Stimulated activated CD8-positive, alpha-beta memory T cell treated with anti-CD3 and anti-CD28 coated beads, Interleukin-4, amount 100 ng/mL, for 4 hours (primary cell): ENCODE measurements at places on chromosomes 3 and 15.

DNA sequence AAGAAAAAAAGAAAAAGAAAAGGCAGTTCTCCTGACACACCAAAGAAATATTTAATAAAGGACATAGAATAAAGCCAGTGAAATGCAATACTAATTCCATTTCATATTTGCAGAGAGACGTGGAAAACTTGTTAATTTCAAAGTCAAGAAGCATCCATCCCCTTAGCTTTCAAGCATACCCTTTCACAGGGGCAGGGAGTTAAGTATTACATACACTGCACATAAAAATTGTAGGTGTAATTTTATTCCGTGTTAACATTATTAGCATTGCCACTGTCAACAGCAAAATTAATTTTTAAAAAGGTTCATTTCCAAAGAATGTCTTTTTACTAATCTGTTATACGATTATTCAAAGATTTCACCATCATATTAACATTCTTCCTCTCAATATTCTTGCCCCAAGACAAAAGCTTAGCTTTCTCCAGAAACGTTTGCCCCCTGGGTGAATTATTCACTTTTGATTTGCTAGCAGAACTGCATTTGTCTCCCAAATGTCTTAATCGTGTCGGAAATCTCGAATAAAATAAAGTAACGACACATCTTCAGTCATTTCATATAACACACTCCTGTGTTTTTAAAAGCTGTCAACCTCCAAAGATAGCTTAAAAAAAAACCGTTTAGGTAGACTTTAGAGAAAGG, 517.9 kb downstream of the MECOM start:
- no peak for DNase-seq

DNA sequence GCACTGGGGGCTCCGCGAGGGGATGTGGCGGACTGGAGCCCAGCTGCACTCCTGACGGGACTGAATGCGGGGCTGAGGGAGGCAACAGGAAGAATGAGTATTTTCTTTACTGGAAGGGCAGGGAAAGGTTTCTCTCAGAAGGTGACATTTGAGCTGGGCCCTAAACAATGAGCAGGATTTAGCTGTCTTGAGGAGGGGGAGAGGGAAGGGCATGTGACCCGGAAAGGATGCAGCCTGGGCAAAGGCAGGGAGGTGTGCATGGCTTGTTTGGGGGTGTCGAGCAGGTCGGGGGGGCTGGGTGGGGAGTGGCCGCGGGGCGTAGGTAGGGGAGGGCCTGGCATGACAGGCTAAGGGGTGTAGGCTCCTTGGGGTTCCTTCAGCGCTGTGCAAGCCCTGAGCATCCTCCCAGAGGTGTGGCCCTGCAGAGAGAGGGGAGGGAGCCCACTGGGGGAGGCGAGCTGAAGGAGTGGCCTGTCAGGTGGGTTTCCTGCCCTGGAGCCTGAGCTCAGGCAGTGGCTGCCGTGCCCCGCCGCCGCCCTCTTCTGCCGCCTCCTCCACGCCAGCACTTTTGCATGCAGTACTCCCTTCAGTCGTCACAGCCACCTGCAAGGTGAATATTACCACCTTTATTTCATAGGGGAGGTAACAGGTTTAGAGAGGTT, 17.2 kb upstream of the ANKDD1A start:
- DNase-seq = peak; percentile 42

GRCh38 chr15:62413153-62413552, 248.1 kb upstream of the C2CD4B start:
- no peak for DNase-seq

DNA sequence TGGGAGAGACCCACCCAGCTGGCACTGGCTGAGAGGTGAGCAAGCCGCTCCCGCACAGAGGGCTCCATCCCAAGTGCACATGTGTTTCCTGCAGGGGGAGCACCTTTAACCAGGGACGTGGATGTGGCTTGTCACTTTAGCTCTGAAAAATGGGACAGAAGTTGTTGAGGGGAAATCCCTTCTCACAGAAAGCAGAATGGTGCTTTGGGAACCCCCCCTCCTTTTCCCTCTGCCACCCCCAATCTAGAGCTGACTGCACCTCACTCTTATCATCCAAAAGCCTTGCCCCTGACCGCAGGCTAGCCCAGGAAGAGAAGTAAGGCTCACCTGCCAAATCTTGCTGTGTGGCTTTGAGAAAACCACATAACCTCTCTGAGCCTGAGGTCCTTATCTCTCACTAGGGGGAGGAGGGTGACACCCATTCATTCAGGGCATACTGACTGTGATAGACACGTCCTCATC, 77.9 kb downstream of the RPN1 start:
- no peak for DNase-seq

DNA sequence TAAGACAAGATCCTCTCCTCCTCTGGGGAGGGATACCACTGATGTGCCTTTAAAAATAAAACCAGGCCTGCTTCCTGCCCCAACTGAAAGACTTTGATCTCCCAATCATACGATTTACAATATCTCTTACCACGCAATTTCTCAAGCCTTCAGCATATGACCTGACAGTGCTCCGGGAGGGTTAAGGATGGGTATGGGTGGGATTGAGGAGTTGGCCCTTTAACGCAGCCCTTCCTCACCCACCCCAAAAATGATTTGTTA, 67.4 kb downstream of the LRIG1 start:
- DNase-seq = no peak

DNA sequence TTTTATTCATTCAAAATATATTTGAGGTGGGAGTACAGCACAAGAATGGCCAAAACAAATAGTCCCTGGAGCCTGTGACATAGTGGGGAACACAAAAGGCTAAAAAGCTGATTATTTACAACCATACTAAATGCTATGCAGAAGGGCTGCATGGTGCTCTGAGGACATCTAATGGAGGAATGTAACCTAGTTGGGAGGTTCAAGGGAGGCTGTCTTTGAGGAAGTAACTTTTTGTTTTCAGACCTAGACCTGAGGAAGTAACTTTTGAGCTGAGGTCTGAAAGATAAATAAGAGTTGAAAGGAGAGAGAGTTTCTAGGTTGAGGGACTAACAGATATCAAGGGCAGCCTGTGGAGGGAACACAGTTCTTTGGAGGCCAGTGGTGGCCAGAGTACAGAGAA, 34.8 kb upstream of the RASA2 start:
- DNase-seq = no peak

GRCh38 chr3:9183811-9184460, 65.5 kb downstream of the SRGAP3 start:
- DNase-seq = no peak

GRCh38 chr15:29883126-29883525, 60.9 kb upstream of the TJP1 start:
- DNase-seq = no peak

GRCh38 chr3:105032541-105032940, 334.2 kb upstream of the ALCAM start:
- DNase-seq = no peak

- DNase-seq = no peak
Observed at GRCh38 chr3:190077395-190078045, 43.2 kb downstream of the P3H2 start.

DNA sequence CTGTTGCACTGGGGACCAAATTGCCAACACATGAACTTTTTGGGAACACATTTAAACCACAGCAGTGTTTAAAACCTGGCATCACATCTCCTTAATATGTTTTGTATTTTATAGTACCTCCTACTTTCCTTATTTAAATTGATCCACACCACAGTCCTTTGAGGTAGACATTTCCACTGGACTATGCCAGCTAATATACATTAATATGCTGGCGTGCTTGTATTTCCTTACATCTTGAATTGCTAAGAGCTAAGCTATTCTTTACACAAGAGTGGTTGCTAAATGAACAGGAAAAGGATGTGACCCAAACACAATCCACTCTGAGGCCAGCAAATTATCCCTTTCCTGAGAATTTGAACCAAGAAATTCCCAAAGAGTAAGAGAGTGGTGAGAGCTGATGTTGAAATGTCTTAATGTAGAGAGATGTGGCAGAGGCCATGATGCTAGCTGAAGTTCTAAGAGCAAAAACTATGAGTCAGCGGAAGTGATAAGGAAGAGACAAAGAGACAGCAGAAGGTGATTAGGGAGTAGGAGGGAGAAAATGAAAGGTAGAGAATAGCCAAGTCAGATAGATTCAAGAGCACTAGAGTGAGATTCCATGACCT, 131.2 kb downstream of the CD47 start:
- no peak for DNase-seq

DNA sequence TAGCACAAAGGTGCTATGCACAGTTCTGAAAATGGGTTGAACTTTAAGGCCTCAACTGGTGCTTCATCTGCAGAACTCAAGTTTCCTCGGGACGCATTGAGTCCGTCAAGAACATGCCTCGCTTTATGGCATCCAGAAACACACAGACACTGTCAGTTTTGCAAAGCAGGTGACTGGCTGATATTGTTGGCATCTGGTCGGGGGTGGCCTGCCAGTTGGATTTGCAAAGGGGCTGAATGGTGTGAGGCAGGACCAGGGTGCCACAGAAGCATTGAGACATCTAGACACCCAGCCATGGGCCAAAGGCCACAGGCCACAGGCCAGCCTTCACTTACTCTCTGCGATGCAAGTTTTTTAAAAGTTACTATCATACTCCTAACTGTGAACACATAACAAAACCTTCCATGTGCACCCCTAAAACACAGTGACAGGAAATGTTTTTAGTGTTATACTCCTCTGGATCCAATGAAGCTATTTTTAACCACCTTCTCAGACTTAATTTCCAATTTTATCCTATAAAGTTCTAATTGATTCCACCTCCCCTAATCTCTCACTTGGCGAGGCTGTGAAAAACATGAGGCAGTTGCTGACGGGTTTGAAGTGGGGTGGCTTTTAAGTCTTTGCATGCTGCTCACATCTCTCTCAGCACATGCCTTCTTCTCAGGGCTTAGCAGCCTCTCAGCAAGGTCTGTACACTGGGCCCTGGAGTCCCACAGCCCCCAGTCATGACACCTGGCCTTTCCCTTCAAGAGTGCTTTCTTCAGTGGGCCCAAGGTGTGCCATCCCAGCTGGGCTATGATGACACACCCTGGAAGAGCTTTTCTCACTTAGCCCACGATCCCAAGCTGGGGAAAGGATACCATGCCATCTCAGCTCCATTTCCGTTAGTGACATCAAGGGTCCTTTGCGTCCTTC, 38.5 kb upstream of the DUSP7 start:
- DNase-seq = no peak

DNA sequence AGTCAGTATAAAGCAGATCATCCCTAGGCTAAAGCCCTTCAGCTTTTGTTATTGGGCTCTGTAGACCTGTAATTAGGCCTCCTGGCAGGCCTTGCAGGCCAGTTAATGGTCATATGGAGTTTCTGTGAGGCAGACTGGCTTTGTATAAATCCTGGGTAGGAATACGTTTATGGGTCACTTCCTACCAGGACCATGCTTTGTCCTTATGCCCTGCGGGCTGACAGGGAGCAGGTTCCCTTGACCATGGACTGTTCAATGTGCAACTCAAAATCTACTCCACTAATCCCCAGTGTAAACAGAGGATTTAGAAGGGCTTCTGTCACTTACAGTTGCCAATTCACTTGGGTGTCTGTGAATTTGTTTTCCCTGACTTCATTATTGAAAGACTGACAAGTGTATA, 202.7 kb upstream of the MLF1 start:
- DNase-seq = no peak
